Stimulated activated CD4-positive, alpha-beta T cell treated with anti-CD3 and anti-CD28 coated beads, Interleukin-2, amount 100 ng/mL, for 24 hours (primary cell): ENCODE measurements at places on chromosomes 12 and 14.

DNA sequence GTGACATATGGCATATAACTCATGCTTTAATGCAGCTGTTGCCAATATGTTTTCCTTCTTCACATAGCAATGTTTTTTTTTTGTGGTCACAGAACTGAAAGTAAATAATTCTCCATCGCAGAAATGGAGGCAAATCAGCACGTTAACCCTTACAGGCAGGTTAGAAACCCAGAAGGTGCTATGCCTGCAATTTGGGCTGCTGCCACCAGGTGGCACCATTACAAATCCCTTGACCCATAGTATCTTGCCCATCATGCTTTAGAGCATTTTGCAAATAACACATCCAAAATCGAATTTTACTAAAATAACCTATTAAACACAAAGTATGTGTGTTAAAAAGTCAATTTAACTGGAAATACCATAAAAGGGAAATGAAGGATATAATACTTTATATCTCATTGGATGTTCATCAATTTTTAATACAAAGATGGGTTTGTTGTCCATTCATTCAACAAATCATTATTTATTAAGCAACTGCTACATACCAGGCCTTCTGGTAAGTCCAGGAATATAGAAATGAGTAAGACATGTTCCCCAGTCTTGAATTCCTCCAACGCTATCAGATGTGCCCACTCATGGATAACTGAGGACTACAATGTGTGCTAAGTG lies 340.1 kb downstream of the GLT1D1 start:
- DNase-seq = no peak

DNA sequence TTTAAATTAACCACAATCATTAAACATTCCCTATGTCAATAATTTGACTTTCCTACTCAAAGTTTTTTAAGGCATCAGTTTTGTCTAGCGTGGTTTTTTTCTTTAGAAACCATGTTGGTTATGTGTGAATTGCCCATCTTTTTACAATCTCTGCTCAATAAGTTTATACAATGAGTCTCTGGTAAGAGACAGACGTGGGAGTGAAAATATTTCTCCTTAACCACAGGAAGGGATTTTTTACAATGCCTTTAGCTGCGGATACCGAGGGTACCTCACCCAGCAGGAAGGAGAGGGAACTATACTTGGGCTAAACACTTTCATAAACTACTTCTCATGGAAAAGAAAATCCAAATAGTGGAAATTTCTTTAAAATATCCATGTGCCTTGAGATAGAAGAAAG lies 191.4 kb upstream of the BCL2L14 start:
- no peak for DNase-seq

GRCh38 chr14:78403278-78403815 lies 233.2 kb downstream of the NRXN3 start:
- no peak for DNase-seq

GRCh38 chr12:67483871-67484554 lies 164.5 kb upstream of the DYRK2 start:
- no peak for DNase-seq

- DNase-seq = no peak
Measured at GRCh38 chr14:36975834-36976233, 196.6 kb downstream of the SLC25A21 start.

DNA sequence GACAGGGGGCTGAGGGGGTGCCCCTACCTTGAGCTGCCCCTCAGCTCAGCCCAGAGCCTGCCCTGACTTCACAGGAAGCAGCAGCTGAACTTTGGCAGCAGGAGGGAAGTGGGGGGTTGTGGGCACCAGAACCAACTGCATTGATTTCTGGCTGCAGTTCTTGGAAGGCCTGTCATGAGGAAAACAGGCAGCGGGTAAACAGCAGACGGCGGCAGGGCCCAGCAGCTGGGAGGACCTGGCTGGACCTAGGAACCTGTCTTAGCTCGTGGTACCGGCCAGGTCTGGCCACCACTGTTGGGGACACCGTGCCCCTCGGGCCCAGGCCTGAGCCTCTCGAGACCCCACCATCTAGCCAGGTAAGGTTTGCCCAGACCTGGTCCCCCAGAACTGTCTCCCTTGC lies 154.2 kb upstream of the MYL2 start:
- DNase-seq = no peak

- no peak for DNase-seq
Measured at GRCh38 chr12:27657296-27657695, 39.0 kb upstream of the REP15 start.

DNA sequence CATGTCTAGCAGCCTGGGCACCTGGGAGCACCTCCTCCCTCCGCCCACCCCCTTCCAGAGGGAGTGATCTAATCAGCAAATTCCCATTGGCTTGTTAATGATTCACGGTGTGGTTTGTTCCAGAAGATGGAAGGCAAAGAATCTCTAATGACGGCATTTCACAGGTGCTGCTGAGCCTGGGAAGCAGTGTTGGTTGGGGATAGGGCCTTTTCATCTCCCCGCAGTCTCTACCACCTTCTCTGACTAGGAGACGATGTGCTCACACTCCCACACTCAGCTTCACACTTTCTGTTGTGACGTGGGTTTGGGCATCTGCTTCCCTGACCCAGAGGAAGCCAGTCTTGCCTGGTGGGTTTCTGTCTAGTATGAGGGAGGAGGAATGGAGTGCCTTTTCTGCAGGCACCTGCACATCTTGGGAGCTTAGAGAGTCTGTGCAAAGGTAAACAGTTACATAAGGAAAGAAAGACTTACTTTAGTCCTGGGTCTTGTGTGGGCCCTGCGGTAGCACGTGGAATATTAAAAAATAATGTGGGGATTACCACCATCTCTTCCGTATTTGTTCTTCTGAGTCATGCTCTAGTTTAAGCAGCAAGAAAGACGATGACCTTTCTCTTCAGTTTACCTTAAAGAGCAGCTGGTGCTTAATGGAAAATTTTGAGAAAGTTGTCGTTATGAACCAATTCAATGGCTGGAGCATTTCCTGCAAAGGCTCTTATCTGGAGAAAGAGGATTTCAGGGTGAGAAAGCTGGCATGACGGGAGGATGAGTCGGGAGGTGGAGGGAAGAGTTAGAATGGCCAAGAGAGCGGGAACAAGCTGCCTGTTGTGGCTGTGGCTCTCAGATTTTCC lies 70.6 kb upstream of the ARHGAP5 start:
- no peak for DNase-seq

DNA sequence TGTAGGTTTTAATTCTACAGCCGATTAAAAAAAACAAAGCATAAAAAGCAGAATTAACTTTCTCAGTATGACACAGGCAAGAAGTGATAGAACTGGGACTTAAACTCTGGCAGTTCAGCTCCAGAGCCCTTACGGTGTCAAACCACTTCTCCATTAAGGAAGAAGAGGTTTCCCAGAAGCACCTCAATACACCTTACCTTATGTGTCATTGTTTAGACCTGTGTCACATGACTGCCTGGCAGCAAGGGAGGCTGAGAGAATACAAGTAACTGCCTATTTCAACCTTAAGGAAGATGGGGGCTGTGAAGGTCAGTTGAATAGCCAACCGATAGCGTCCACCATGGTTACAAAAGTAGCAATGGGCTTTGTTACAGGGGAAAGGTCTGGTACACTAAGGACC lies 54.6 kb upstream of the ARHGAP5 start:
- DNase-seq = no peak

GRCh38 chr14:92926180-92926845 lies 3.4 kb downstream of the CHGA start:
- no peak for DNase-seq
